Astrocyte (in vitro differentiated cells and primary cell): ENCODE measurements at places on chromosomes 3 and 15.

GRCh38 chr3:189967254-189967865 is 153.3 kb downstream of the P3H2 start:
- DNase-seq = no peak

DNA sequence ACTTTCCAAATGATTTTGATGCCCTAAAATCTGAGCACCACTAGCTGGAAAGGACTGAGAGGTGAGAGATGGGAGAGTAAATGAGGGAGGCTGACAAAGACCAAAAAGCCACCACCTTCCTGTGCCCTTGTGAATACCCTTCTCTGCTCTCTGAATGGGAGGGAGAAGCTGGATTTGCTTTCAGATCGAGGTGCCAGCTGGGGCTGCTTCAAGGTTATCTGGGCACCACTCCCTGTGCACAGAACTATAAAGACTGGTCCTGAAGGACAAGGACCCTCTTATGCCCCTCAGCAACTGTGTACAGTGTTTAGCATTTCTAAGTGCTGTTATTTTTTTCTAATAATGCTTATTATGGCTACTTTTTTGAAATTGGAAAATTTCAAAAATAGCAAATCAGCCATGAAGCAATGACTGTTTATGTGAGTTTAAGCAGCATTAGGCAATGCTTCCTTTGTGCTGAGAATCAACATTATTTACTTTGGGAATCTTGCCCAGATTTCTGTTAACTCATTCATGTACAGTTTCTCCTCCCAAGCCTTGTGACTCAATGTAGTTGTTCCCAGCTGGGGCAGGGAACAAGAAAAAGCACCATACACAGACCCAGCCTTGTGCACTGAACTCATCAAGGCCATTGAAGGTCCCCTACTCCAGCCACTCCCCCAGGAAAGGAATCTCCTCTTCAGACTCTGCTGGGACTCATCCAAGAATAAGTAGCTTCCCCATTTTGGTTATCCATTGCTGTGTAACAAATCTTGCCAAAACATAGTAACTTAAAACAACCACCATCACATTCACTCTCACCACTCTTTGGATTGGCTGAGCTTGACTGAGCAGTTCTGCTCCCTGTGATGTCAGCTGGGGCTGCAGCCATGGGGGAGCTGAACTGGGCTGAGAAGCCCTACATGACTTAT is 37.3 kb upstream of the CDV3 start:
- DNase-seq = peak; percentile 89

- no peak for DNase-seq
Measured at GRCh38 chr3:148790370-148790769, 37.2 kb upstream of the CPB1 start.

GRCh38 chr3:138600100-138600745 is 6.2 kb upstream of the CEP70 start:
- DNase-seq = no peak

DNA sequence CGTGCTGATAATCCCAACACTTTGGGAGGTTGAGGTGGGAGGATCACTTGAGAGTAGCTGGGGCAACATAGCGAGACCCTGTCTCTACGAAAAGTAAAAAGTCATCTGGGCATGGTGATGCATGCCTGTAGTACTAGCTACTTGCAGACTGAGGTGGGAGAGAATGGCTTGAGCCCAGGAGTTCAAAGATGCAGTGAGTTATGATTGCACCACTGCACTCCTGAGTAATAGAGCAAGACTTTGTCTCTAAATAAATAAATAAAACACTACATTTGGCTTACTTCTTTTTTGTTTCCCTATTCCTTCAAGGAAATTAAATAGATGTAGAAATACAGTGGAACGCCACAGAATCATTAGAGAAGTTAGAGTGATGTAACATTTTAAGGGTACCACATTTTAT is 20.1 kb upstream of the LDHAL6B start:
- peak; percentile 68 for DNase-seq

DNA sequence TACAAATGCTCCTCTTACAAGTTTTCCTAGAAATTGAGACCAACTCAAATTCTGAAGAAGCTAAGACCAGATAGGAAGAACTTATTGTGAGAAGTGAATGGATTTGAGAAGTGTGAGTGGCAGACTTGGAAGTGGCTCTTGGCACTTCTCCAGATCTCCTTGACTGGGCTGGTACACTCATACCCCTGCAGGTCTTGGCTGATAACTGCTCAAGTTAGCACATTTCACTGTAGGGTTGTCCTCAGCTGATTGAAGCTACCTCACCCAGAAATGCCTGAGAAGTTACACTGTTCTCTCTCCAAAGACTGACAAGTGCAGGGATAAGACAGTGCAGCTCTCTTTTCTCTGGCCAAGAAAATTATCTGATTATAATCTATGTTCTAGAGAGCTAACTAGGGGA is 16.5 kb upstream of the CLDN1 start:
- no peak for DNase-seq

GRCh38 chr3:148901987-148902791 is 37.1 kb downstream of the CPA3 start:
- DNase-seq = peak; percentile 67

GRCh38 chr15:29428925-29429573 is 159.4 kb upstream of the NSMCE3 start:
- no peak for DNase-seq

GRCh38 chr15:75867449-75867848 is 24.2 kb downstream of the UBE2Q2 start:
- DNase-seq = no peak

DNA sequence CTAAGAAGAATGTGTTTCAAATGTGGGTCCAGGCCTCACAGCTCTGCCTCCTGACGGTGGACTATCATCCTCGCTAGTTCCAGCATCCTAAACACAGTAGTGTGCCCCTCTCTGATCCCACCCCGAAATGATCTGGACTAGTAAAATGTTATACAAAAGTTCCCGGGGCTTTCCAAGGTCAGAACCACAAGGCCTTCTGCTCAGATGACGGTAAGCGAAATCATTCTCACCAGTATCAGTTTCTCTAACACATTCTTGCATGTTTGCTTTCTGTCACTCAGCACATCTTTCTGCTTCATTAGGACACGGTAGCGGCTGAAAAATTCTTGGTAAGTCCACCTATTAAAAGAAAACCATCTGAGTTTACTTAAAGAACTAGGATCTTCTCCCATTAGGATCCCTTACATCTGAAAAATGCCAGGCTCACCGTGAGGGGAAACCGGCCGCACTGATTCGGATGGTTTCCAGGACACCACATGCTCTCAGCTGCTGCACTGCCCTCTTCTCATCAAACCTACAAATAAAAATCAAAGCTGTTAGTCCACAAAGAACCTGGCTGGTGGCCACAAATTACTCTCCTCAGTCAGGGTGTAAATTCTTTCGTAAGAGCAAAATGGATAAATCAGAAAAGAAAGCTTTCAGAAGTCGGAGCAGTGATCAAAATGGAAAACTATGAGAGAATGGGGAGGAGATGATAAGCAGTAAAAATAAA is 83.9 kb upstream of the MYO5C start:
- DNase-seq = no peak

- peak; percentile 51 for DNase-seq
Measured at GRCh38 chr15:64344651-64345294, 11.2 kb downstream of the CSNK1G1 start.

- DNase-seq = no peak
Measured at GRCh38 chr15:61835496-61836106, 224.6 kb downstream of the VPS13C start.

DNA sequence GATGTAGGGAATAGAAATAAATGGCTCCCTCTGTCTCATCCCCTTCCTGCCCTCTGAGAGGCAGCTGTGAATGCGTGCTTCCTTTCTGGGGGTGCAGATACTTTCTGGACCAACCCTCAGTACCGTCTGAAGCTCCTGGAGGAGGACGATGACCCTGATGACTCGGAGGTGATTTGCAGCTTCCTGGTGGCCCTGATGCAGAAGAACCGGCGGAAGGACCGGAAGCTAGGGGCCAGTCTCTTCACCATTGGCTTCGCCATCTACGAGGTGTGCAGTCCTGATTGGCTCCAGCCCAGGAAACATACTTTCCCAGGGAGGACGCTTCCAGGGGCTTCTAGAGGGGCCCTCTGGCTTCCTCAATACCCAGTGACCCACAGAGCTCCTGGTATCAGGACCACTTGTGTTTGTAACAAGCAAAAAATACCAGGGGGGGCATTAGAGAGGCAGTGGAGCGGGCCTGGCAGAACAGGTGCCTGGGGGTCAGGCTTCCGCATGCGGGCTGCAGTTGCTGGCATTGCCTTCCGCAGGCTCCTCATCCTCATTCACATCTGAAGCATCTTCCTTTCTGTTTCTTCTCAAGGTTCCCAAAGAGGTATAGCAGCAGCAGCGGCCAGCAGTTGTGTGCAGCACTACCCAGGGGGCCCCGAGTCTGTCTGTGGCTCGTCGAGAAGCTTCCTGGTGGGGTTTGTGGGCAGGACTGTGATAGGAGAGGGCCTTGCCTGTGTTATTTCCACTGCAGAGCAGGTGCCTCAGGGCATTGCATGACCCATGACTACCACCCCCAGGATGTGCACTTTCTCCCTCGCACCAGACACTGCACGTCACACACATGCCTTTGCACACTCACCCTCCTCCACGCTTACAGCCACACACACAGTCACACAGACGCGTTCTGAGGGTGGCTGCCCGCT is 42.5 kb downstream of the CAPN3 start:
- no peak for DNase-seq

GRCh38 chr15:65318870-65319356 is 14.4 kb downstream of the RNU5B-1 start:
- peak; percentile 29 for DNase-seq

DNA sequence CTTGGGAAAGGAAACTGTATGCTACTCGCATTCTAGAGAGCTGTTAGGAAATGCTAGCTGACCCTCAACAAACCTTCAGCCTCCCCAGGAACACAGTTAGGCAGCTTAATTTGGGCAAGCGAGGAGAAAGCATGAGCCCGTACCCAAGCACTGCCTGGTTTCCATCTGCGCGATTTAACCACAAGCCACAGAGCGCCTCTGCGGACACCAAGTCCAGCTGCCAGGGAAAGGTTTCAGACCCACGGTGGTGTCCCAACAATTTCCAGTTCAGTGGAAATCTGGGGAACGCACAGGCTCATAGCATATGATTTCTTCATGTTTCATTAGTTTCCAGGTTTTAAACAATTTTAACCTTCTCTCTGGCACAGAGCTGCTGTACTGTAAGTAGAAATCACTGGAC is 617.6 kb downstream of the FHIT start:
- no peak for DNase-seq

GRCh38 chr3:81740731-81741130 is 20.7 kb downstream of the GBE1 start:
- no peak for DNase-seq

DNA sequence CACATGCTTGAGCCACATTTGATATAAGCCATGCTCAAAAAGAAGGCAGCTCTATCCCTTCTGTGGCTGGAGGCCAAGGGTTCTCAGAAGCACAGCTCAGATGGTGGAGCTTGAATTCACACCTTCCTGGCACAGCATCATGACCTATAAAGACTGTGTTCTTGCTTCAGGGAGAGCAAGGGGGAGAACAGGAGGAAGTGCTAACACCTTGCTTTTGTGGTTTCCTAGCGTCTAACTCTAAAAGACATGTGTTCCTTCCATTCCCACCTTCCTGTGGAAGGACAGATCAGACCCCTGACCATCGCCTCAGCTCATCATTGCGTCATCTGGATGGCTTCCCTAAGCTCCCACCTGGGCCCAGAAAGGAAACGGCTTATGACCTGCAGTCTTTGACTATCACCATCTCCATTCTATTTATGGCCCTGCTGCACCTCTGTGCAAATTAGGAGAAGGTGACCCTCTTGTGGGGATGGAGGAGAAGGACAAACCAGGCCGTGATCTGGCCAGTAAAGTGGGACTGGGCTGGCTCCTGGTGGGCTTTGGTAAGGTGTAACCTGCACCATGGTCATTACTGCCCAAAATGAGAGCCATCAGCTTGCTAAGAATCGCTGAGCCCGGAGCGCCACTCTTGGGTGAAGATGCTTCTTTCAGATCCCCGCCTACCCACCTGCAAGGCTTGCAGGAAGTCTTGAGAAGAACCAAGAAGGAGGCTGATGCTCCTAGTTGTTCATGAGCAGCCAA is 128.5 kb downstream of the SERPINI1 start:
- DNase-seq = no peak

GRCh38 chr3:99875929-99876841 is 58.5 kb downstream of the CMSS1 start:
- DNase-seq = peak; percentile 65

GRCh38 chr3:10173095-10173925 is 8.6 kb downstream of the IRAK2 start:
- peak; percentile 65 for DNase-seq

DNA sequence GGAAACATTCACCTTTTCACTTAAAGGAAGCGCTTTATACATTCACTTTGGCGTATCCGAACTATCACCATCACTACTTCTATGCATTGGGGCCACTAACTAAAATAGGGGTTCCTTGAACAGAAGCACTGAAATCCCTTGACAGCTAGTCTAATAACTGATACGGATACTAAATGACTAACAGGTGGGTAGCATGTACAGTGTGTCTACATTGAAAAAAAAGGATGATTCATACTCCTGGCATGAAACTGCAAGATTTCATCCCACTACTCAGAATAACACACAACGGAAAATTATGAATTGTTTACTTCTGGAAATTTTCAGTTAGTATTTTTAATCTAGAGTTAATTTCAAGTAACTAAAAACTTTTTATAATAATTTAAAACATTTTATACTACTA is 96.7 kb downstream of the SMARCC1 start:
- DNase-seq = peak; percentile 49

- DNase-seq = peak; percentile 8
Measured at GRCh38 chr3:69747511-69748258, 8.4 kb downstream of the MITF start.

DNA sequence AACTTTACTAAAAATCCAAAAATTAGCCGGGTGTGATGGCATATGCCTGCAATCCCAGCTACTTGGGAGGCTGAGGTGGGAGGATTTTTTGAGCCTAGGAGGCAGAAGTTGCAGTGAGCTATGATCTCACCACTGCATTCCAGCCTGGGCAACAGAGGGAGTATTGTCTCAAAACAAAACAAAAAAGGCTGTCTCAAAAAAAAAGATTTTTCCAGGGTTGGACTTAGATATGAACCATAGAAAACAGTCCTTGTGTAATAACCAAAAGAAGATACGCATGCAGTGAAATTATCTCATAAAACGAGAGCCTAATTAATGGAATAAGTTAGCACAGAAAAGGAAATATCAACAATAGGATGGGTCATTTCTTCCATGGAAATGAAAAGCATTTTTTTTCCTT is 320.4 kb upstream of the RASGRP1 start:
- DNase-seq = peak; percentile 44

- peak; percentile 24 for DNase-seq
Measured at GRCh38 chr15:59200560-59200959, 6.1 kb upstream of the LDHAL6B start.
